ENCODE measurements at places on chromosomes 12 and 14. TPM values are rescaled to one million over a fixed set of nuclear protein-coding genes. Genes with fewer than 3 reads are reported as not detected.

The MMP17 gene
- total RNA-seq: 0.73 TPM

The KRT8 gene
- 117 TPM for total RNA-seq

The MEG3 gene
- 34.8 TPM for total RNA-seq

The PLEKHG3 gene
- 19.6 TPM for total RNA-seq

The ACSS3 gene
- total RNA-seq: 20.4 TPM

The GLT8D2 gene
- total RNA-seq: 8.8 TPM

The SIX6 gene
- total RNA-seq: not detected

The SLCO1A2 gene
- total RNA-seq: not detected

The AICDA gene
- 0.08 TPM for total RNA-seq

The APAF1 gene
- 4.0 TPM for total RNA-seq
